ENCODE measurements at places on chromosomes 1 and 21.

GRCh38 chr1:168088511-168089325 is 48.0 kb downstream of the GPR161 start:
- no peak for DNase-seq
- no peak overlapping the region for H3K27ac ChIP-seq
- no peaks in the 10 kb centered on the region for H3K36me3 ChIP-seq
- no peak overlapping the region for H3K4me3 ChIP-seq
- H3K27me3 ChIP-seq = no peaks in the 10 kb centered on the region

DNA sequence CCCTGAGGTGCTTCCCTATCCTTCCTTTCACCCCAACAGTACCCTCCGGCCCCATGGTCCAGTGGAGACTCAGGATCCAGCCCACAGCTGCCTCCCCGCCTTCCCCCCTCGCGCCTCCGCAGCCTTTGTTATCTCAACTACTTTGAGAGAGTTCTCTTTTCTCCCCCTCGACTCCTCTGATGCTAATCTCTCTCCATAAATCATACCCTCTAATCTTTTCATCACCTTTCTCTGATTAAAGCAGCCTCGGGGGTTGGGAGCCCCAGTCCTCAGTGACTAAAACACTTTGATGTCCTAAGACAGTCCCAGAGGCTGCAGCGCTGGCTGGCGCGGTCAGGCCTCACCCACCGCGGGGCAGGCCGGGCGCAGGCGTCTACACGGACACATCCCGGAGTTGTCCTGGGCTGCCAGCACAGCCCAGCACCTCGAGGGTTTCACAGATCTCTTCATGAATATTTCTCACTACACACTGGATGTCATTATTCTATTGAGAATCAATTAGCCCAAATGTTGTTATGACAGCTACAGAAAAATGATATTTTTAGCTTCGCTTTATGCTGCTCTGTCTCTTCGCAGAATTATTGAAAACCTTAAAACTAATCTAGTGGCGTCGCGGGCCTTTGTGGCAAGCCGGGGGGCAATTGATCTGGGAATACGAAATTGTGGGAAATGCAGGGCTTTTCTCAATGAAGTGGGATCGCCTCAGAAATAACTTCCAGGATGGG is 289.5 kb downstream of the RRAGC start:
- no peak overlapping the region for H3K4me3 ChIP-seq
- H3K36me3 ChIP-seq = no peaks in the 10 kb centered on the region
- H3K27me3 ChIP-seq = peaks cover 15% of the 10 kb centered on the region
- no peak overlapping the region for H3K27ac ChIP-seq
- peaks cover 2% of the 10 kb centered on the region for H3K4me1 ChIP-seq

DNA sequence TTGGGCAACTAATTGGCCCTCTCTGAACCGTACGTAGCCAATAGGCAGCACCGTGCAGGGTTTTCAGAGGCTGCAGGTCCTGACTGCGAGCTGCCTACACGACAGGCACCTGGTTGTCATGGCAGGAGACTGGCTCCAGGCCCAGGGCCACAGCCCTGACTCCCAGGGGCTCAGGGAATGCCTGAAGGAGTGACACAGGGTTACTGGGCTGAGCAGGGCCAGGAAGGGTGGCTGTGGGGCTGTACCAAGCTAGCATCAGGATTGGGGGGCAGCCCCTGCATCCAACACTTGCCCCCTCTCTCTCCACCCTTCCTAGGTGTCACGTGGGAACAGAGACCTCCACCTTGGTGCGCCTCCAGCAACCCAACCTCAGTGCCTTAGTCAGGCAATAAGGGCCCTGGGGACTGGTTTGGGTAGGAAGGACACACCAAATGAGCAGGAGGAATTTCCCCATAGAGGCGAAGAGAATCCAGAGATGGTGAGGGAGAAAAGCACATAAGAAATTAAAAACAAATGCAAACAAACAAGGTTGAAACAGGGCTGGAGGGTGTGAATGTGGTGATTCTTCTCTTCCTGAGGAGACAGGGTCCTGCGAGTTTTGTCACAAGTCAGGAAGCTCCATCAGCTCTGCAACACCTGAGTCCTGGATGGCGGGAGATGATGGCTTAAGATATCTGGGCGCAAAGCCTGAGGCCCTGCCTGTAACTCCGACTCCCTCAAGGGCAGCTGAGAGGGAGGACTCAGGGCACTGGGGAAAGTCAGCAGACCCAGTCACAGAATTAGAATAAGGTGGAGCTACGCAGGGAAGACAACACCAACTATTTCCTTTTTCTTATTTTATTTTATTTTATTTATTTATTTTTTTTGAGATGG is 19.7 kb upstream of the RNU1-4 start:
- DNase-seq = peak; percentile 32
- no peaks in the 10 kb centered on the region for H3K4me1 ChIP-seq
- H3K27me3 ChIP-seq = peaks cover 53% of the 10 kb centered on the region
- no peak overlapping the region for H3K27ac ChIP-seq

DNA sequence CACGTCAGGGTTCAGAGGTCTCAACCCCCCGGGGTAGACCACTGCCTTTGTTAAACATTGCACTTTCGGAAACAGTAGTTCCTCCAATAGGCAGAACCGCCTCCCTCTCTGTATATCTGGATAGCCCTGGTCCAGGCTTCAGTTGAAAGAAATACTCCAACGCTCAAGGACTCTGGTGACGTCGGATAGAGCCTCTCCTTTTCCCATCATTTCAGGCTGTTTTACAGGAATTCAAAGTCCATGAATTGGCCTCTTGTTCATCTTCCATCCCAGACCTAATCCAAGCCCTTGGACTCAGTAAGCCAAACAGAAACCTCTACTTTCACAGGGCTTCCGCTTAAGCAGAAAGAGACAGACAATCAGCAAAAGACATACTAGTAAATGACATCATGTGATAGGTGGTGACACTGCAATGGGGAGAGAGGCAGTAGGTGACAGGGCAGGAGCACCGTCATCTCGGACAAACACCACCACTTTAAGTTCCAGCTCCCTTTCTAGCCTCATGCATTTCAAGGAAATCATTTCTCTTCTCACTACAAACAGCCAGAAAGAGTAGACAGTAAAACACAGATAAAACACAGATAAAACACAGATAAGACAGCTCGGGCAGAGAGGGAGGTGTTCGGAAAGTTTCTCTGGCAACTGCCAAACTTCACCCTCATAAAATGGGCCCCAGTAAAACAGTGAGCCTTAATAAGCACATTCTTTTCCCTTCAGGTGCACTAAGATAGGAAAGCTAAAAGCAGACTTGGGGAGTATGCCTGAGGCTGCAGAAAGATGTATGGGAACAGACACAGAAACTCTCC is 2.3 kb upstream of the PLA2G2A start:
- H3K27ac ChIP-seq = no peak overlapping the region
- no peaks in the 10 kb centered on the region for H3K36me3 ChIP-seq
- no peaks in the 10 kb centered on the region for H3K4me1 ChIP-seq
- no peak for DNase-seq

- no peaks in the 10 kb centered on the region for H3K27me3 ChIP-seq
- peaks cover 3% of the 10 kb centered on the region for H3K4me1 ChIP-seq
- H3K27ac ChIP-seq = no peak overlapping the region
- no peak for DNase-seq
Measured at GRCh38 chr1:77473690-77474089, 191.9 kb downstream of the AK5 start.

GRCh38 chr1:161359291-161359690 is 8.4 kb downstream of the CFAP126 start:
- no peak for DNase-seq
- H3K27ac ChIP-seq = peak overlapping the region; percentile 78
- H3K4me3 ChIP-seq = no peak overlapping the region

- peak overlapping the region; percentile 96 for H3K27ac ChIP-seq
- peak overlapping the region; percentile 18 for H3K4me3 ChIP-seq
- peaks cover 63% of the 10 kb centered on the region for H3K36me3 ChIP-seq
- H3K4me1 ChIP-seq = peaks cover 92% of the 10 kb centered on the region
- H3K27me3 ChIP-seq = no peaks in the 10 kb centered on the region
- no peak for DNase-seq
Measured at GRCh38 chr1:226696547-226696946, 42.5 kb downstream of the ITPKB start.

- no peak overlapping the region for H3K4me3 ChIP-seq
- peaks cover 22% of the 10 kb centered on the region for H3K27me3 ChIP-seq
- DNase-seq = no peak
Measured at GRCh38 chr1:65894738-65895605, 102.3 kb downstream of the PDE4B start.

- H3K4me1 ChIP-seq = no peaks in the 10 kb centered on the region
- no peak overlapping the region for H3K27ac ChIP-seq
- no peaks in the 10 kb centered on the region for H3K36me3 ChIP-seq
- no peak for DNase-seq
Measured at GRCh38 chr1:36849956-36850355, 184.4 kb downstream of the GRIK3 start.

GRCh38 chr21:46393451-46393940 is 65.2 kb upstream of the DIP2A start:
- peaks cover 86% of the 10 kb centered on the region for H3K36me3 ChIP-seq
- no peaks in the 10 kb centered on the region for H3K27me3 ChIP-seq
- no peaks in the 10 kb centered on the region for H3K4me1 ChIP-seq
- H3K27ac ChIP-seq = no peak overlapping the region
- no peak overlapping the region for H3K4me3 ChIP-seq
- no peak for DNase-seq

GRCh38 chr1:38834937-38835827 is 24.4 kb downstream of the RRAGC start:
- no peak overlapping the region for H3K4me3 ChIP-seq
- peaks cover 23% of the 10 kb centered on the region for H3K36me3 ChIP-seq
- peaks cover 12% of the 10 kb centered on the region for H3K27me3 ChIP-seq
- DNase-seq = no peak
- peaks cover 2% of the 10 kb centered on the region for H3K4me1 ChIP-seq
- no peak overlapping the region for H3K27ac ChIP-seq

DNA sequence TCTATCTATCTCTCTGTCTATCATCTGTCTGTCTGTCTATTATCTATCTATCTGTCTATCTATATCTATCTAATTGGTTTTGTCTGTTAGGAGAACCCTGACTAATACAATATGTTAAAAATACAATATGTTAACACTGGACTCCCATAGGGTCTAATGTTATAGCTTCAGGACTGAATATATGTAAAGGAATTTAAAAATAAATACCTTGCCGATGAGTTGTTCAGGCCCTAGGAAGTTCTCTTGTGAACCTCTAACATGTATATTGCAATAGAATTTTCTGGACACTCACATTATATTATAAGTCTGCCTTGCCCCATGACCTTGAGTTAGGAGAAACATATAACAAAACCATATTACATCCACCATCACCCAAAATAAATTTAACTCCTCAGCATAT is 900.6 kb downstream of the NCAM2 start:
- DNase-seq = no peak
- H3K4me1 ChIP-seq = no peaks in the 10 kb centered on the region
- H3K36me3 ChIP-seq = no peaks in the 10 kb centered on the region
- no peak overlapping the region for H3K4me3 ChIP-seq
- H3K27me3 ChIP-seq = no peaks in the 10 kb centered on the region

DNA sequence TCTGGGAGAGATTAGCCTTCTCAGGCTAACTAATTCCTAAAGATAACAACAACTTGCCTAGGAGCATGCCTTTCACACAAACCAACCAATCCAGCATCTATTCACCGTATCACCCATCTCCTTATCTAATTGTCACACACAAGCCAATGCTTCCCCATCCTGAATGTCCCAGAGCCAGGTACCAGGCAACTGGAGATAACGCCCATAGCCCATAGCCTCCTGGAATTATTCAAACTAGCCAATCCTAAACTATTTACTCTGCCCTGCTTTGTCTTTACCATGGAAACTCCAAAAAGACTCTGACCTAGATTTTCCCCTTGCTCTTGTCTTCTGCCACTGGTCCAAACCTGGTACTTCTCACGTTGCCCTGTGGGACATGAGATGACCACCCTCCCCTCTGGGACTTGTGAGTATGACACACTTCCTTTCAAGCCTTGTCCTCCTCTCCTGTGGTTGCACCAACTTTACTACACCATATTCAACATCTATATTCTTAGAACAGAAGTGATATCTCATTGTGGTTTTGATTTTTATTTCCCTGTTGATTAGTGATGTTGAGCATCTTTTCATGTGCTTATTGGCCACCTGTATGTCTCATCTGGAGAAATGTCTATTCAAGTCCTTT is 8.8 kb upstream of the ATG4C start:
- DNase-seq = no peak
- H3K36me3 ChIP-seq = no peaks in the 10 kb centered on the region
- H3K4me1 ChIP-seq = no peaks in the 10 kb centered on the region
- no peak overlapping the region for H3K27ac ChIP-seq
- H3K4me3 ChIP-seq = no peak overlapping the region

DNA sequence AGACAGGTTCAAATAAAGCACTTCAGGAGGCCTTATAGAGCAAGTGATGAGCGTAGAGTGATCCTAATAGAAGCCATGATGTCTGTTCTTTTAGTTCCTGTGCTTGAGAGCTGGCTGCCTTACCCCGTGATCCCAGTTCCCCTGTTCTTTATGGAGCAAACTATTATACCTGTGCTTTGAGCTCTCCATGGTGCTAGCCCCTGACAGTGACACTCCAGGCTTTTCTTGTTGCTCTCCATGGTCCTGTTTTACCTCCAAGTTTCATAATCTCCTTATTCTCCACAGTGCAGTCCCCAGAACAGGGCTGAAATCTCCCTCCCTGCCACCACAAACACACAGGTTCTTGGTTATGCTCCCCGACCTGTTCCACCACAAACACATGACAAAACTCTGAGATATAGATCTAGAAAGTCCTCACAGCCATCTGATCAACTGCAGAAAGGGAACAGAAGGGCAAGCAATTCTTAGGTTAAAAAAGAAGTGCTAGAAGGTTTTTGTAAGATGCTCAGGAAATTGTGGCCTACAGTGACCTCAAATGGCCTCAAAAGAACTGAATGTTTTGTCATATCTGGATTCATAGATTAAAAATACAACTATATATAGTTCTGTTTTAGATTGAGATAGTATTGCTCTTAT is 6.0 kb downstream of the CADM3 start:
- no peaks in the 10 kb centered on the region for H3K36me3 ChIP-seq
- H3K4me1 ChIP-seq = no peaks in the 10 kb centered on the region
- no peak overlapping the region for H3K27ac ChIP-seq
- H3K27me3 ChIP-seq = peaks cover 73% of the 10 kb centered on the region
- no peak for DNase-seq

GRCh38 chr1:9308236-9308785 is 15.6 kb downstream of the SPSB1 start:
- no peak overlapping the region for H3K27ac ChIP-seq

Data from activated T-cell treated with anti-CD3 and anti-CD28 coated beads, Interleukin-2, amount 50 U/mL, for 24 hours (primary cell).